ENCODE measurements at places on chromosomes 6 and 20. TPM values are rescaled to one million over a fixed set of nuclear protein-coding genes. Genes with fewer than 3 reads are reported as not detected.

The FAM209B gene
- total RNA-seq: not detected

The HLA-DQB1 gene
- 1.4 TPM for total RNA-seq

The SALL4 gene
- 0.34 TPM for total RNA-seq

The SEMG1 gene
- not detected for total RNA-seq

The SLC25A27 gene
- total RNA-seq: 4.8 TPM

The NTSR1 gene
- total RNA-seq: not detected

The NUS1 gene
- 13.9 TPM for total RNA-seq

The GRIK2 gene
- total RNA-seq: 1.6 TPM

DNA sequence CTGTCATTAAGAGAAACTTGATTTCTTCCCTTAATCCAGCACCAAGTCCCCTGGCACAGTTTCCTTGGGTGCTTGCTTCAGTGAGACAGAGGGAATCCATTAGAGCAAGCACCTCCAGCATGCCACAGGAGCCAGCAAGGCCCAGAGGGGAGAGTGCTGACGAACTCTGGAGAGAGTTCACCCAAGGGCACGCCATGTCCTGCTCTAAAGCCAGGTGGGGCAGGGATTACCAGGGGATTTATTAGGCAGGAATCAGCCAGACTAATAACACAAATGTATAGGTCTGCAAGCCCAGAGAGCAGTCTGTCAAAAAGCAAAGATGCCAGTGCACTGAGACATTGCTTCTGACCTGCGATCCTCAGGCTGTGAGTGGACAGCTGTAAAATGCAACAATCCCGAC, 155.4 kb upstream of the SYNDIG1 start:
- DNase-seq: no peak

DNA sequence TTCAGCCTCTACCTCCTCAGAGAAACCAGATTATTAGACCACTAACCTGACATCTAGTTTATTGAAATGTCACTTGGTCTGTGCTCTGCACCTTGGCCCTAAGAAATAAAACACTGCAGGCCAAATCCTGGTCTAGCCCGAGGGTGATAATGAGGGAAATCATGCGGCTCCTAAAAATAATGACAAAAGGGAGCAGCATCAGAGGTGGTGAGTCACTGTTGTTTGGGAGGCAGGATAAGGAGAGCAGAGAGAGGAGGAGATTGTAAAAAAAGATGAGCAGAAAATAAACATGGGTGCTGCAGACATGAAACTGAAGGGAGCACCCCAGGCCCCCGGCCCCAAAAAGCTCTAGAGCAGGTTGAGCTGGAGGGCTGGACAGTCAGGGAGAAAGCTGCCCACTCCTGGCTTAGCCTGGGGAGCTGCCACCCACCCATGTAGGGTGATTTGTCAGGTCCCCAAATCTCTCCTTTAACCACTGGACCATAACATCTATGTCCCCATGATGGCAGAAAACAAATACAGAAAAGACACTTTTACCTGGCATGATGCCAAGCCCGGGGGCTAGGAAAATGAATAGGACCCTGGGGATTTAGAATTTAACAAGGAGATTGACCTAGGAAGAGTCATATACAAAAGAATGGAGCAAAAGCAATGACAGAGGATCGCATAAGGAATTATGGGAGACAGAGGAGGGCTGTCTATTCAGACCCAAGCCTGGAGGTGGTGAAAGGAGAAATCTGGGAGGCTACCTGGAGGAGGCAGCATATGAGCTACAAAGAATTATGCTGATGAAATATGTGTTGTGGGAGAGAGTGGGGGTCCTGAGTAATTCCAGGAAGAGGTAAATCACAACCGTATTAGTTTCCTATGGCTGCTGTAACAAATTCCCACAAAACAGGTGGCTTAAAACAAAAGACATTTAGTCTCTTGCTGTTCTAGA, 103.7 kb downstream of the SNAP25 start:
- DNase-seq: no peak

DNA sequence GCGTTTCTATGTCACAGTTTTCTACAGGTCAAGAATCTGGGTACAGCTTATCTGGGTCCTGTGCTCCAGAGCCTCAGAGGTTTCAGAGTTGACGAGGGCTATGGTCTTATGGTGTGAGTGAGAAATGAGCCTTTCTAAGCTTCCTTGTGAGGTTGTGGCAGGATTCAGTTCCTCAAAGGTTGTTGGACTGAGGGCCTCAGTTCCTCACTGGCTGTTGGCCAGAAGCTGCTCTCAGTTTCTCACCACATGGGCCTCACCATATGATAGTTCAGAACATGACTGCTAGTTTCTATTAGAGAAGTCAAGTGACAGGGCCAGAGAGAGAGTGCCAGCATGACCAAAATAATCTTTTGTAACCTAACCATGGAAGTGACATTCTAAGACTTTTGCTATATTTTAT, 96.1 kb downstream of the NUS1 start:
- peak; percentile 6 for DNase-seq

GRCh38 chr6:89555806-89556205, 82.7 kb downstream of the LYRM2 start:
- DNase-seq: no peak

DNA sequence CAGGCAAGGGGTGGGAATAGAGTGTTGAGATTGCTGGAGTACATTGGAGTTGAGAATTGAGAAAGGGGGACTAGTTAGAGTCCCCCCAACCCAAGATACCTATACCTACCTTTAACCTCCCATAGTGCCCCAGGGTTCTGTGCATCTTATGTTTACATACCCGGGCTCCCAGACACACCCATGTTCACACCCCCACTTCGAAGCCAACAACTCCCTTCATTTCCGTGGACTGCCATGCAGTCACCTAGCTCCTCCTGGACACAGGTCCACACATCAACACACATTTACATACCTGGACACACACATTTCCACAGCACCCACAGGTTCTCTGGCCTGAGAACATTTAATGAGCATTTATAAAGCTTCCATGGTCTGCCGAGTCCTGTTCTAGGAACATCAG, 5.1 kb downstream of the TMEM63B start:
- no peak for DNase-seq

DNA sequence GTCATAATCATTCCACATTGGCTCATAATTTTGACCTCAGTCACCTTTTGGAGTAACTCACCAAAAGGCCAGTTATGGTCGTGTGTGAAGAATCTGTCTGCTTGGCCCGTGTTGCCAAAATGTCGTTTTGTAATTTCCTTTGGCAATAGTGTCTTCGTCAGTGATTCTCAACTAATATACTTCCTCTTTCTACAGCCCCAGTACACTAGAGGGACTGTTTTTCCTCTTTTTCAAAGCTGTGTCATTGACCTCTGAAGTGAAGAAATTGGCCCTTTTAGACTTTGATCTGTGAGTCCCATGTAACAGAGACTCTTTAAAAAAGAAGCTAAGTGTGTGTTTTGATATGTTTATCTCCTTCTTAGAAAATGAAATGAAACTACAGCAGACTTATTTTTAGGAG, 5.2 kb downstream of the FOXO3 start:
- DNase-seq: peak; percentile 86

GRCh38 chr6:163808871-163809270, 394.4 kb downstream of the QKI start:
- no peak for DNase-seq

- no peak for DNase-seq
These were observed 3.1 kb downstream of the DNAAF9 start for GRCh38 chr20:3404402-3404801.

DNA sequence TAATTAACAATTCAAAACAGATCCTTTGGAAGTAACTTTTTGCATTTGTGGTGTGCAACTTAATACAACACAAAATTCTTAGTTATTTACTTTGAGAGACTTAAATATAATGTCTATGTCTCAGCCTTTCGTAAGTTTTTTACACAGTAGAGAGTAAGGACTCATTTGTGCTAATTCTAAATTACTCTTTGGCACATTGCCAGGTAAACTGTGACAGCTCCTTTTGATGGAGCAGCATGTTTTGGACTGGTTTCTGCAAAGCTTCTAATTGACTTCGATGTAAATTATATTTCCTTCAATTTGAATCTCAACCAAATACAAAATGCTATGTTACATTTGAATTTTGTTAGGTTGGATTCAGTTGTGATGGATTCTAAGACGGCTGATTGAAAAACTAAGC, 450.7 kb upstream of the OPRM1 start:
- no peak for DNase-seq

- no peak for DNase-seq
These were observed 456.9 kb upstream of the JAG1 start for GRCh38 chr20:11130554-11131166.

DNA sequence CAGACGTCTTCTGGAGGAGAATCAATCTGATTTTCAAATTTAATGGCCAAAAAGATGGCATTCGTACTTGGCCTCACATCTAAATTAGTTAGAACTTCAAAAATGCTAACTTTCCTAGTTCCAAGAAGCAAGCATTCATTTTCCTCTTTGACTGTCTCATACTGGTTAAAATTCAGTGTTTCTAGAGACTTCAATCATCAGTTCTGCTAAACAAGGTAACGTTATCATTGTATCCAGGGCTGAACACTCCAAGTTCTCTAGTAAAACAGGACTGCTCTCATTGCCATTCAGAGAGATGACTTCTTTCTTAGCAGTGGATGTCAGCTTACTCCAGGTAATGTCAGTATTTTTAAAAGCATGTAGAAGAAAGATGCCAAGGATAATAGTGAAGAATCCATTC, 34.6 kb upstream of the ENTPD6 start:
- DNase-seq: no peak

DNA sequence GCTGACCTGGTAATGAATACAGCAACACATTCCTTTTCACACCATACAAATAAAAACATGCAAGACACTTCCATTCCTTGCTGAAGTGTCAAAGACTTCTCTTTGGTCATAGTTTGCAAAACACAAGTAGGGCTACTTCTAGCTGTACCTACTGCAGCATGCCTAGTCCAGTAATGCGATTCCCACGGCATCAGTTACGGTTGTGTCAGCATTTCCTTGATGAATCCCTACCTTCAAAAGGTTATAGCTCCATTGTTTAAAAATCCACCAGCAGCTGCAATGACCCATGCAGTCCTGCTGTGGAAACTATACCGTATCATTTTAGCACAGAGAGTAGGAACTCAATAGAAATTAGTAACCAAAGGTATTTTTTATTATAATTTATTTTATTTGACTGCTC, 1371.5 kb downstream of the EPHA7 start:
- no peak for DNase-seq

Measured in adrenal gland (tissue), 19 donors.